ENCODE measurements at places on chromosomes 5 and 9.

DNA sequence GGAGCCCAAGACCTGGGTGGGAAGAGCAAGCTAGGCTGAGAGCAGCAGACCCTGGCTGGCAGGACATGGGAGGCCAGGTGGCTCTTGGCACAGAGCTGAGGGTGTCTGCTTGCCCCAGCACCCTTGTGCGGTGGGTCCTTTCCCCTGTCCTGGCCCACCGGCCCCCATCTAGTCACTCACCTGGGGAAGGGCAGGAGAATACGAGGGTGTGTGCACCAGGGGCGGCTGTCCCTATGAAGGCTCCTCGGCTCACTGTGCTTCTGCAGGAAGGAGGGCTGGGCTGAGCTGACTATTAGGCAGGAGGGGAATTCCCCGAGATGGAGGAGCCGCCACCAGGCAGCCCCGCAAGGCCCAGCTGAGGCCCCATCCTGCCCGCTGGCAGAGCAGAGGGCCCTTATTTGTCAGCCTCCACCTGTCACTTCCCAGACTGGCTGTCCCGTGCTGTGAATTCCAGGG is 6.1 kb upstream of the TNIP1 start:
- DNase-seq = no peak

GRCh38 chr9:74855072-74855471 is 32.6 kb downstream of the TRPM6 start:
- DNase-seq = no peak

DNA sequence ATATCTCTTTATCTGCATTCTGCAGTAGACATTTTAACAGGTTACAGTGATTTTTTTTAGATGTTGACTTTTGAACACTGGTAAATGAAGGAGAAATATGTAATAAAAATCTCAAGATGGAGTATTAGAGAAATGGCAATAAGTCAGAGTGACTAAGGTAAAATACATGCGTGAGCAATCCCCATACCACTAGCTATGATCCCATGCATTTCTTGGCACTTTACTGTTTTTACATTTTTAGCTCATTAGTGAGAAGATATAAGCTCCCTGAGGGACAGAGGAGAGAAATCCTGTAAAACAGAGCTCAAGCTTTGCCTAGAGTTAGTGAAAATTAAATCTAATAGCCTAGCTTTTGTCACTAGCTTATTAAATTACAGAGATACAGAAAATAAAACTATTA is 181.9 kb upstream of the TRPM3 start:
- DNase-seq = no peak

DNA sequence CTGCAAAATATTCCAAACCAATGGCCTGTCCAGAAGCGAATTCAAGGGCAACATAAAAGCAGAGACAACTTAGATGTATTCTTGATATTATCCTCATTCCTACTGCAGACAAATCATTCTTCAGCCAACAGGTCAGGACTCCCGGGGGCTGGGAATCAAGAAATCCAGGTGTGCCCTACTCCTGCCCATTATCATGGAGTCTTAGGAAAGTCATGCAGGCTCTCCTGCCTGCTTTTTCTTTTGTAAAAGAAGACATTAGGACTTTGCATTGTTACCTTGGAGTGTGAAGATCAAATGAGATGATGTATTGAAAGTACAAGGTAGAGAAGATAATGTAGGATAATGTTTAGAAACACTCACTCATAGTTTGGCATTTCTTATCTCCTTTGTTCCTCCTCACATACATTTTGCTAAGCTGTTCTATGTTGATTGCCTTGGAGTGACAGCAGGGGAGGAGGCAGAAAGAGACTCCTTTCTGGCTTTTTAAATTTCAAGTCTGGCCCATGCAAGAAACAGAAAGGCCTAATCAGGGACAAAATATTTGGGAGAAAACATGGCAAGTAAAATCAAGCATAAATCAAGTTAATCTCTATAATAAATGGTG is 113.8 kb downstream of the SV2C start:
- no peak for DNase-seq

- DNase-seq = no peak
These were observed at the start of gene CTNND2 for GRCh38 chr5:11904265-11904906. TSS of gene CTNND2 (minus strand) at chr5:11904446. CDS start at chr5:11903853, 593 bp downstream.

GRCh38 chr9:95505717-95506427 is 10.9 kb downstream of the PTCH1 start:
- no peak for DNase-seq

- DNase-seq = no peak
These were observed 139.8 kb upstream of the SLC30A5 start for GRCh38 chr5:68953875-68954617.

DNA sequence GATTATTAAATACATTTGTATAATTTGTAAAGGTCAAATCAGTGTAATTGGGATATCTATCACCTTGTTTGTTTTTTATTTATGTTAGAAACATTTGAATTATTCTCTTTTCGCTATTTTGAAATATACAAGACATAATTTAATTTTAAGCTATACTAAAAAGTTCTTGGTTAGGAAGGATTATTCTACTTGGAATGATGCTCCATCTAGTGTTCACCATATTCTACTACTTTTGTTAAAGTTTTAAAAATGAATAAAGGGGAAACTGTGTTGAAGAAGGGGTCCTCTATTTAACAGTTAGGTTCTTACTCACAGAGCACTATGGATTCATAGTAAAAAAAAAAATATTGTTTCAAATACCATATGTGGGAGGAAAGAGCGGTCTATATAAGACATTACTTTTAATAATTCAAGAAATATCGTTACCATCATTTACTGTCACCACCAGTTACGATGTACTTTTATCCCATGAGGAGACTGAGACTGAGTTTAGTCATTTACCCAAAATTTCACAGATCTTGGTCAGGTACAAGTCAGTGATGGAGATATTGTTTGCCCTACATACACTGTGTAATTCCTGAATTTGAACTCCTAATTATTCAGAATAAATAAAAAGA is 6.3 kb upstream of the STOM start:
- no peak for DNase-seq

DNA sequence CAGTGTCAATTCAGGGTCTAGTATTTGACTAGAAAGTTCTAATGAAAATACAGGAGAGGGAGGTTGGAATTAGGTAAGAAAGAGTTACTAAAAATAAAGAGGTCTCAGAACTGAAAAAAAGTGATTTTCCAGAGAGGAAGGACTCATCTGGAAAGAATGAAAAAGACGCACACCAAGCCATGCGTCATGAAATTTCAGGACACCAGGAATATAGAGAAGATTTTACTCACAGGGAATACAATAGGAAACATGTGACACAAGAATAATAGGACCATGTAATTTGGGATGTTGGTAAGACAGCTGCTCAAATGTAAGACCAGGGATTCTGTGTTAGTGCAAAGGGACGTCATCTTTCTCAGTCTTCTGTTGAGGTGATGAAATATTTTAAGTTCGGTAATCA is 224.7 kb downstream of the GDNF start:
- no peak for DNase-seq

Data from NCI-H2107 (cell line).